Activated CD8-positive, alpha-beta memory T cell treated with anti-CD3 and anti-CD28 coated beads for 1 hour (primary cell): ENCODE measurements at places on chromosomes 3 and 15.

DNA sequence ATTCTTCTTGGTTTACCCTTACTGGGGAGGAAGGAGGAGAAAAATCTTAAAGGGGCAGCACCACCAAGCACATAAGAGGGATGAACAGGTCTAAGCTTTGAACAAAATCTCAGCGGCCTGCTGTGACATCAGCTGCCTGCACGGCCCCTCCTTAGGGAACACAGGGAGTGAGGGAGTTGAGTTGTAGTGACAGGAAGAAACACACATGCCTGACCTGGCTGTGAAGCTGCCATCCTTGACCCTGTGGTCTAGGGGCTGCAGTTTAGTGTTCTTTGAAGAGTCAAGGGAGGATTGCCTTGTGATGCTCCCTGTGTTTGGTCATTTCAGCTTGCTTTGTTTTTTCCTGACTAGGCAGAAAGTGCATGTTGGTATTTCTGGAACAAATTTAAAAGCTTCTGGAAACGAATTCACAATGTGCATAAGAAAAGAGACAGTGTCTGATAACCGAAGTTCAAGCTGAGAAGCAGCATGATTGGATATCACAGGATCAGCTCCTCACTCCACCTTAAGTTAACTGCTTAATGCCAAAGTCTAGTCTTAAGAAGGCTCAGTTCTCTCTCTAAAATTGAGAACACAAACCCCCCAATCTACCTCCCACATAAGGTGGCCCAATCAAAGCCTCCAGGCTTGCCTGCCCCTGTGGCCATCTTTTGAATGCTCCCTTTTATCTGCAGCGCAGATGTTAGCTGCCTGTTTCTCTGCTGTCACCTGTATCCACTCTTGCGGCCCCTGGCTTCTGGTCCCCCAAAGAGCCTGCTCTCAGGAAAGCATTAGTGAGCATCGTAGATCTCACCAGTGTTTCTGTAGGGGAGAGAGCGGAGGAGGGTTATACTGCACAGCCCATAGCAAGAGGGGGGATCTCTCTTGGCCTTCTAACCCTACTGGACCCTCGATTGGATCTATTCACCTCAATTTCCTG, 82.2 kb downstream of the SCN11A start:
- DNase-seq: no peak

DNA sequence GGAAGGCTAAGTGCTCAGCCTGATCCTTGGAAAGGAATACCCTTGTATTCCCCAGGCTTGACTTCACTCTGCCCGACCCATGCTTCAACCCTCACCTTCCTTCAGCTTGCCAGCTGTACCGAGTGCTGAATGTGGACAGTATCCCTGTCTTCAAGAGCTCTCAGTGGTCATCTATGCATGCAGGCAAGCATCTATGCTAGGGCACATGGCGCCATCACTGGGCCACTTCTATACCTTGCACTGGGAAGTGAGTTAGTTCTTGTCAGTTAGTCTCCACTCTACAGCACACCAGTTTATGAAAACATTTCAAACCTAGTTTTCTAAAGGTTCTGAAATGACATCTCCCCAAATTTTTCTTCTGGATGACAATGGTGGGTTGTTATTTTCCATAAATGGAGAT, 82.0 kb upstream of the MYRIP start:
- no peak for DNase-seq

DNA sequence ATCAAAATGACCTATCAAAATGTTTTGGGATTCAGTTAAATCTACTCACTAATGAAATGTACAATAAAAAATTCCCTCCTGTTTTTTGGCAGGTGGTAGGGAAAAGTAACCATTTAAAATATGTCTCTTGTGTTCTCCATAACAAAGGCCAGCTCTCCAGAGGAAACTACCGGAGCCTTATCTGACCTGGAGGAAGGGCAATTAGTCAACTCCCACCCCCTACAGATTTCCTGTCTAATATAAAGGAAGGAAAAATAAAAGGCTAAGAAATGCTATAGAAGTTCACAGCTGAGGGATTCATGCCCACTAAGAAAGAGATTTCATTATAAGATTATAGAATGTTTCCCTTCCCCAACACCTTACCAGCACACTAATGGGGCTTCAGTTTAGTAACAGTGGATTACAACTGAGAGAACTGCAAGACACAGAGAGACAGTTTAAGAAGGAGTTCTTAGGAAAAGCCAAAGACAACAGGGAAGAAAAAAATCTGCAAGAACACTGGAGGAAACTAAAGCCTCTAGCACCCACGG, 376.5 kb upstream of the KCNMB2 start:
- DNase-seq: no peak

GRCh38 chr3:2978977-2979732, 131.0 kb downstream of the IL5RA start:
- no peak for DNase-seq

GRCh38 chr3:139534992-139535879, 4.3 kb downstream of the RBP1 start:
- DNase-seq: no peak

GRCh38 chr3:110070161-110070916, 733.0 kb upstream of the DPPA4 start:
- DNase-seq: no peak

GRCh38 chr15:38002883-38003477, 68.5 kb downstream of the TMCO5A start:
- DNase-seq: no peak

GRCh38 chr3:150177673-150178381, 207.1 kb upstream of the PFN2 start:
- no peak for DNase-seq

DNA sequence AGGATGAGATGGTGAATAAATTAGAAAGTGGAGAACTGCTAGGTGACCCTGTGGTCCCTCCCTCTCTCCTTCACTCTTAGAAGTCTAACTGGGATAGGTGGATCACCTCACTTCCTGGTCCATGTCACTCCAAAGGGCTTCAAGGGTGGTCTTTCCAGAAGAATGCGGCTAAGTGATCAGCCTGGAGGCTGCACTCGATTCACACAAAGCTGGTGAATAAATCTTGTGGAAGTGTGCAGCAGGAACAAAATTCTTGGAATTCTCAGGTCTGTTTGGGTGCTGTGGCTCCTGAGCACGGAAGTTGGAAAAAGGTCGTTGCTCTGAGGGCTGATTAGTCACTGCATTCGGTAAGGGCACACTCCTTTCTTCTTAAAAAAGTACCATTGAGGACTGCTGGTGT, 46.3 kb downstream of the GASK1A start:
- no peak for DNase-seq

GRCh38 chr15:37094915-37095711, 5.2 kb downstream of the MEIS2 start:
- no peak for DNase-seq

DNA sequence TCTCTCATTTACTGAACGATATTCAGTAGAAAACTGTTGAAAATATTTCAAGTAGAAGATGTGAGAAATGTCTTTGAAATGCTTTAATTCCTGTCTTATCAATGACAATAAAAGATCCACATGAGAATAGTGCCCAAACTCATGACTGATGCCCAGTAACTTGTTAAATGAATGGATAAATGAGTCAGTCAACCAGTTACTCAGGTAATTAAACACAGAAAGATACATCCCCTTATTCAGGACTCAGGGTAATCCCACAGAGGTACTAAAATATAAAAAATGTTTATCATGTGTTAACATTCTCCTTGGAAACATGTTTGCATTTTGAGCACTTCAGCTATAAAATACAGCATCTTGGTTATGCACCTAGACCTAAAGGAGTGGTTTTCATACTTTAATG, 169.5 kb downstream of the MBNL1 start:
- DNase-seq: no peak
